ENCODE measurements at places on chromosomes 12 and 14. TPM values are rescaled to one million over a fixed set of nuclear protein-coding genes. Genes with fewer than 3 reads are reported as not detected.

- DNase-seq, result no peak
These were observed 399.2 kb downstream of the VRK1 start for GRCh38 chr14:97196336-97196735.

The KCNK10 gene
- not detected for total RNA-seq

The SERPINA3 gene
- 45.5 TPM for total RNA-seq

The TRIM9 gene
- 0.27 TPM for total RNA-seq

Data from left ventricle myocardium inferior (tissue), 1 donor.